ENCODE measurements at places on chromosomes 7 and 10.

DNA sequence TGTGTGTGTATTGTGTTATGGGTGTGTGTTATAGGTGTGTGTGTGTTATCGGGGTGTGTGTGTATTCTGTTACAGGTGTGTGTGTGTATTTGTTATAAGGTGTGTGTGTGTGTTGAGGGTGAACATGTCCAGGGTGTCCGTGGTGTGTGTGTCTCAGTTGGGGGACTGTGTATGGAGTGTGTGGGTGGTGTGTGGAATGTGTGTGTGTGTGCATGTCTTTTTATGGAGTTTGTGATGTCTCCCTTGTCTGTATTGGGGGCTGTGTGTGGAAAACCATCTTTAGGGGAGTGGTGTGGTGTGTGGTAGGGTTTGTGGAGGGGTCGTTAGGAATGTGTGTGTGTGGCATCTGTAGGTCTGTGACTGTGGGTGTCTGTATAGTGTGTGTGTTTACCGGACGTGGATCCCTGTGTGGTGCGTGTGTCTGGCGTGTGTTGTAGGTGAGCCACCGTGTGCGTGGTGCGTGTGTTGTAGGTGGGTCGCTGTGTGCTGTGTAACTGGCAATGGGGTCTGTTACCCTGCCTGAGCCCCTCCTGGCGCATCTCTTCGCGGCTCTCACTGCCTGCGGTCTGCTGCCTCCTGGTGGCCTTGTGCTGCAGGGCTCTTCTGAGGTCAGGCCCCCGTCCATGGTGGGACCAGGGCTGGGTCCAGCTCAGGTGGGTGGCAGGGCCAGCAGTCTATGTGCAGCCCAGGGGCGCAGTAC, 61.7 kb downstream of the PALD1 start:
- no peak for DNase-seq

DNA sequence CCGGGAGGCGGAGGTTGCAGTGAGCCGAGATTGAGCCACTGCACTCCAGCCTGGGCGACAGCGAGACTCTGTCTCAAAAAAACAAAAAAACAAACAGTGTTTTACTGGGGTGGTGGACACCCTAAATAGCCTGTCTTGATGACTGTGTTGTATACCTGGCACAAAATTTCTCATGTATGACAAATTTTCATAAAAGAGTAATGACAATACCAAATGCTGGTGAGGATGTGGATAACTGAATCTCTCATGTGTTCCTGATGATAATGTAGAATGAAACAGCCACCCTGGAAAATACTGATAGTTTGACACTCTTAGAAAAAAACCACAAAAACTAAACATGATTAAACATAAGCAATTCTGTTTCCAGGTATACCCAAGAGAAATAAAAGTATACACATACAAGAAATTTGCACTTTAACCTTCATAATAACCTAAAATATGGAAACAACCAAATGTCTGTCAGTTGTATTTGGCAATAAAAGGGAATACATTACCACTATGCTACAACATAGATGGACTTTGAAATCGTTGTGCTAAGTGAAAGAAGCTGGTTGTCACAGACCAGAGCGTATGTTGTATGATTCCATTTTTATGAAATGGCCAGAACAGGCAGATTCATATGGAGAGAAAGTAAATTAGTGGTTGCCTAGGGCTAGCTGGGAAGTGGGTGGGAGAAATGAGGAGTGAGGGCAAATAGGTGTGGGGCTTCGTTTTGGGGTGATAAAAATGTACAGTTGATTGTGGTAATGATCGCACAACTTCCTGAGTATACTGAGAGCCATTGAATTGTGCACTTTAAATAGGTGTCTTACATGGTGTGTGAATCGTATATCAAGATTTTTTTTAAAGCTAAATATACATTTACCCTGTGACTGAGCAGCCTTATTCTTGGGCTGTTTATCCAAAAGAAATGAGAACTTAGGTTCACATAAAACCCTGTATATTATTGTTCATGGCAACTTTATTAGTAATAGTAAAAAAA, 12.5 kb downstream of the WDR37 start:
- no peak for DNase-seq

DNA sequence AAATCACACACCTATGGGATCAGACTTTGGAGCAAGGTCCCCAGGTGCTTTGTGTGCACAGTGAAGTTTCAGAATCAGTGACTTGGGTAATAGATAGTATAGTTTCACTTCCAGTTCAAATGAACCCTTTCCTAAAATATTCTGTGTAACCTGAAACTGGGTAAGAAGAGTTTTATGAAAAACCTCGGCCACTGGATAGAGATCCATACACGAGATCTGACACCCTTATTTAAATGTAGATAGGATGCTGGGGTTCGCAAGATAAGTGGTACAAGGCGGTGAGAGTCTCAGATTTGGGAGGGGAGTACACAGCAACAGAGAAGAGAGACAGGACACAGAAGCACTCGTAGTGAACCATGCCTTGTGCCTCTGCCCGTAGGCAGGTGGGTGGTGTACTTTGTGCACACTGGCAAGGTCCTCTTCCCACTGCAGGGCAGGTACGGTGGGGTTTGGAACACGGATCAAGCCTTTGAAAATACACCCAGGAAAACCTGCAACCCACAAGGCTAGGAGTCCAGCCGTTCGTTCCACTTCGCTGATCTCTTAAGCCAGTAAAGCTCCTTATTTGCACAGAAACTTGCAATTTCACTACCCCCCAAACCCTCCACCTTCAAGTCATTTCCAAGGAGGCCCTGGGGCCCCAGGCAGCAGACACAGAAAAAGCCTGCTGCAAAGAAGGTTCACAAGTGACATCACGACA, 162.8 kb downstream of the USP6NL start:
- no peak for DNase-seq

DNA sequence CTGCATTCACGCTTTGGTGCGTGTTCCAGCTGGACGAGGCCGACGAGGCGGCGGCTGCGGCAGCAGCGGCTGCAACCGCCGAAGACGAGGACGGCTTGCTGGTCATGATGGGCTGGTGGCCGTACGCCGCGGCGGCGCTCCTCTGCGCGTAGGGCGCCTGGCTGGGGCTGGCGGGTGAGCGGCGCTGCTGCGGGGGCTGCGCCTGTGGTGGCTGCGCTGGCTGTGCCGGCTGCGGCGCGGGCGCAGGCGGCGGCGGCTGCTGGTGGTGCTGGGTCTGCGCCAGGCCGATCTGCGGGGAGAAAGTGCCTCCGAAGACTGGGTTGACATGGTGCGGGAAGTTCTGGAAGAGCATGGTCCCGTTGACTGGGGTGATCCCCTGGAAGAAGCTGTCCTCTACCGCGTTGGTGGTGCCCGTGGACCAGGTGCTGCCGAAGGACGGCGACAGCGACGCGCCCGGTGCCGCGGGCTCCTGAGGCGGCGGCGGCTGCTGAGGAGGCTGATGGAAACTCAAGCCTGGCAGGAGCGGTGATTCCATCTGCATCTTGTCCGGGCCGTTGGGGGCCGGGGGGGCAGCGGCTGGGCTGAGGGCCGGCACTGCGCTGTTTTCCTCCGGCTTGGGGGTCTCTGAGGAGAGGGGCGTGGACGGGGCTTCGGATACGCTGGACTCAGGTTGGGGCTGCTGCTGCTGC, 51.1 kb downstream of the CPEB3 start:
- peak; percentile 57 for DNase-seq

DNA sequence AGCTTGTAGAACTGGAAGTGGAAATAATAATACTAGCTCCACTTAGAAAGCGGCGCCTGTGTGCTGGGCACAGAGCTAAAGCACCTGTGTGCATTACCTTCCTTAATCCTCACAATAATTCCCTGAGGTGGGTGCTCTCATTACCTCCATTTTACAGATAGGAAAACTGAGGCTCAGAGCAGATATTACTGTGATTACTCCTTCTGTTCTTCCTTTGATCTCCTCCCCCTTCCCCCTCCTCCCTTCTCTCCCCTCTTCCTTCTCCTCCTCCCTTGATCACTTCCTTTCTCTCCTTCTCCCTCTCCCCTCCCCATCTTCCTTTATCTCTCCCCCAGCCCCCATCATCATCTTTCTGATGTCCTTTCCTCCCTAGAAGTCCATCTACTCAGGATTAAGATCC, 55.0 kb downstream of the C10orf105 start:
- no peak for DNase-seq

DNA sequence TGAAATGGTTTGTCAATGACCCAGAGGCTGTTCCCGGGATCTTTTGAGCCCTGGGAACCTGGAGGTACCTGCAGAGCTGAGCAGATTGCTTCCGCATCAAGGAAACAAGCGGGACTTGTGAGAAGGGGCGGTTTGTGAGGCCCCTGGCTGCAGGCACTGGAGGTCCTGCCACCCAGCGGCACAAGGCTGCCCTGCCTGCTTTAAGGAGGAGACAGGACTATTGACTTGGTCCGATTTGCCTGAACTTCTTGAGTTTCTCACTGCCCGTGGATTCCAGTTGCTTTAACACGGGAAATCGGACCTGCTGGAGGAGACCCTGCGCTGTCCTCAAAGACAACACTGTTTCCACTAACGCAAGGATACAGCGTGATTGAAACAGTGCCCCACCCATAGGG, 130.1 kb downstream of the DNAJB6 start:
- no peak for DNase-seq

DNA sequence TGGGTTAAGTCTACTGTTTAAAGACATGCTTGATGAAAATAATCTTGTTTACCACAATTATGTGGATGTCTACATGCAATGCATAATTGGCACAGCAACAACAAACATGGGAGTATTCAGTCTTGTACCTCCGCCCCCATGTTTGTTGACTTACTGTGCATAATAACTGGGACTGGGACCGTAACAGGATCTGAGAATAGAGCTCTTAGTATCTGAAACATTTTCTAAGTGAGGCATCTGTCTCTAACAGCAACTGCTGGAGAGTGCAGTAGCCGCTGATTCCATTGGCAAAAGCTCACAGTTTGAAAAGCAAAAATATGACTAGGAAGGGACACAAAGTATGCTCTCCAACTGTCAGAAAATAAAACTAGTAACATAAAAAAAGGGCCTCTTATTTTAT, 61.6 kb downstream of the ENO4 start:
- DNase-seq = no peak
